Central memory CD8-positive, alpha-beta T cell (primary cell): ENCODE measurements at places on chromosomes 7 and 10.

DNA sequence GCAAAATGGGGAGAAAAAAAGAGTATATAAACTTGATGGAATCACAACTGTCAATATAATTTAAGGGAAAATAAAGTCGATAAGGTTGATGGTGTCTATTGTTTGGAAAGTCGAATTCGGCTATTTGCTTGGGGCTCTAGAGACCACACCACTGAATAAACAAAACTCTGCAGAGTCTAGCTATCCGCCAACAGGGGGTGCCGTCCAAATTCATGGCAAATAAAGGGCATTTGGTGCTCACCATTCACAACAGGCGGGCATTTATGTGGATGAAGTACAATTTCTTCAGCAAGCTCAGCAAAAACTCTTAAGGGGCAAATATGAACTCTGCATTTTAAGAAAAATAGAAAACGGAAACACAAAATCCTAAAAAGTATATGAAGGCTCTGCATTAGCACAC lies 23.3 kb downstream of the CD36 start:
- DNase-seq: no peak

- no peak for DNase-seq
Observed at GRCh38 chr7:130273933-130274255, 7.2 kb downstream of the CPA2 start.

- DNase-seq: no peak
Observed at GRCh38 chr7:102933763-102934162, 21.0 kb downstream of the LRRC17 start.

DNA sequence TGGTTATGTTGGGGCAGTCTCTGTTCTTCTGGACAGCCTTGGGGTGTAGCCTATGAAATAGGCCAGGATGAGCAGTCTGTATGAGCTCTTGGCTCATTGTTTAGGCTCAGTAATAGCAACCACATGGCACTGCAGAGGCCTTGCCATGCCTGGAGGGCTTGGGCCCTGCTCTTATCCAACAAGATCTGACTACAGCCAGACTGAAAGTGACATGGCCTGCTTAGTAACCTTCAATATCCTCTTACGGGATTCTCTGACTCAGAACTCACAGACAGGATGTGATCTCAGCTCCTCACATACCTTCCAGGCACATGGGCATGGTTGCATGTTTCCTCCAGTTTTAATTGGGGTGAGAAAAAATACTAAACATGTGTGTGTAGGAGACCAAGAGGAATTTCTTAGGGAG lies 289.3 kb downstream of the PTEN start:
- no peak for DNase-seq

- no peak for DNase-seq
Observed at GRCh38 chr10:80473096-80473657, 19.1 kb downstream of the TSPAN14 start.

- no peak for DNase-seq
Observed at GRCh38 chr7:13717031-13717430, 272.4 kb downstream of the ETV1 start.
